ENCODE measurements at places on chromosomes 5 and 9. TPM values are rescaled to one million over a fixed set of nuclear protein-coding genes. Genes with fewer than 3 reads are reported as not detected.

DNA sequence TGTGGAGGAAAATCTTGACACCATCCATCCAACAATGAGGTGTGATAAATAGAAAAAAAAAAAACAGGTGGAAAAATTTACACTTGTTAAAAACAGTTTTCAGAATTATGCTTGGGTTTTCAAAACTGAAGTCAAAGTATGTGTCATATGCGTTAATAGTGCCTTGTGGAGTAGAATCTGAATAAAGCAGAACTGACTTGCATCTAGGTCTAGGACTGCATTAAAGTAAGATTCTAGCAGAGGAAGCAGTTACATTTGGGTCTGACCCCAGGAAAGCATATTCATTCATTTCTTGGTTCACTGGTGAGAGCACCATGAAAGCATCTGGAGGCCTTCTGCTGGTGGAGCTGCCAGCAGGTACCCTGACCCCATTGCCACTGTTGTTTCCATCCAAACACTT is 89.0 kb downstream of the MARCHF3 start:
- ATAC-seq = no peak

GRCh38 chr5:74402553-74402952 is 238.0 kb downstream of the ENC1 start:
- ATAC-seq = no peak

DNA sequence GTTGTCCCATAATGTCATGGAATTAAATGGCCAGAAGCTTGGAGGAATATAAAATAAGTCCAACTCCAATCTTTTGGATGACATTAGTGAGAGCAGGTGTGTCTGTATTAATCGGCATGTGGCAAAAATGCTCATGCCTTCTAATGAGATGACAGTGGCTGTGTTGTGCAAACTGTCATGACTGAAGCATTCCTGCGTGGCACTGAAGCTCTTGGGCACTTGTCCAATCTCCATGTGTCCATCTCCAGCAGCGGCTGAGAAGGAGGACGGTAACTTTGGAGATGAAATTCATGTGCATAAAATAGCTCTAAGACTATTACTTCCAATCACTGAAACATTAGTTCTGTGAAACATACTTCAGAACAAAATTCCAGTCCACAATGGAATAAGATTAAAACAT is 697.5 kb upstream of the GRAMD2B start:
- ATAC-seq = no peak

GRCh38 chr9:13485068-13485596 is 205.6 kb upstream of the MPDZ start:
- ATAC-seq = no peak

- no peak for ATAC-seq
Measured at GRCh38 chr9:123470121-123470782, 114.3 kb downstream of the CRB2 start.

GRCh38 chr5:116922532-116922931 is 347.9 kb upstream of the SEMA6A start:
- ATAC-seq = no peak

GRCh38 chr9:36263683-36264082 is 5.4 kb upstream of the GNE start:
- ATAC-seq = no peak

- ATAC-seq = peak; percentile 95
Measured at GRCh38 chr5:74034733-74035132, 408.7 kb downstream of the ARHGEF28 start.

DNA sequence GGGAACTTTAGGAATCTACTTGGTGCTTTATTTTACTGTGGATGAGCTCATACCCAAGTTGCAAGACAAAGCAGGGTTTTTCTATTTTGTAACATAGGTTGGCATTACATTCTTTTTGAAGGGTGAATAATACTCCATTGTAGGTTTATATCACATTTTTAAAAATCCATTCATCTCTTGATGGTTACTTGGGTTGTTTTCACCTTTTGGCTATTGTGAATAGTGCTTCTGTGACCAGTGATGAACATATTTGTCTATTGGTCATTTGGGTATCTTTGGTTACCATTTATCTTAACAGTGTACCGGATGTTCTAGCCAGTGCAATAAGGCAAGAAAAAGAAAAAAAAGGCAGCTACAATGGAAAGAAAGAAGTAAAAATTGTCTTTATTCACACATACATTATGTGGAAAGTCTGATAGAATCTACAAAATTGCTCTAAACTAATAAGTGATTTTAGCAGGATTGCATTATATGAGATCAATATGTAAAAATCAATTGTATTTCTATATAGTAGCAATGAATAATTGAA is 40.0 kb downstream of the DENND4C start:
- ATAC-seq = no peak

FOXD4L6 gene
- total RNA-seq = not detected

EMB gene
- 5.7 TPM for total RNA-seq

RBM27 gene
- total RNA-seq = 7.5 TPM

DMRT2 gene
- total RNA-seq = 0.12 TPM

TLR4 gene
- 1.0 TPM for total RNA-seq

SAP30L gene
- 19.4 TPM for total RNA-seq

MCC gene
- total RNA-seq = 37.6 TPM

Measured in esophagus mucosa (tissue), 1 donor.